Activated naive CD4-positive, alpha-beta T cell treated with anti-CD3 and anti-CD28 coated beads for 36 hours (primary cell): ENCODE measurements at places on chromosomes 2 and 18.

DNA sequence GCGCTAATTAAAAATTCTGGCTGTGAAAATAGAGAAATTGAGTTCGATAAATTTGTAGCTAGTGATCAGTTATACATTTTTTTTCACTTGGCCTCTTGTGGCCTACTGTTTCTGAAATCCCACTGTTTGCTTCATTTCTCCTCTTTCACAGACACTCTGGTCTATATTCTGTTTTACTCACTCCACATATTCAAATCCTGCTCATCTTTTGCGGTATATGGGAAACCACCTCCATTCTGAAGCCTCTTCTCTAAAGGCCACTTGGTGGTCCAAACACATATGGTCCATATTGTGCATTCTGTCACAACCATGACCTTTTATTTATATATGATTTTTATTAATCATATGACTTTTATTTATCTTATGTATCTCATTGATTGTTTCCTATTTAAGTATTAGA, 67.0 kb downstream of the MYO1B start:
- no peaks in the 10 kb centered on the region for H3K36me3 ChIP-seq
- H3K4me1 ChIP-seq: no peaks in the 10 kb centered on the region
- no peaks in the 10 kb centered on the region for H3K27me3 ChIP-seq
- no peak overlapping the region for H3K27ac ChIP-seq
- no peak for DNase-seq
- no peak overlapping the region for H3K4me3 ChIP-seq

GRCh38 chr2:58900246-58901027, 659.3 kb upstream of the FANCL start:
- H3K36me3 ChIP-seq: no peaks in the 10 kb centered on the region
- DNase-seq: no peak
- H3K4me3 ChIP-seq: no peak overlapping the region
- H3K27me3 ChIP-seq: peaks cover 19% of the 10 kb centered on the region
- no peaks in the 10 kb centered on the region for H3K4me1 ChIP-seq

DNA sequence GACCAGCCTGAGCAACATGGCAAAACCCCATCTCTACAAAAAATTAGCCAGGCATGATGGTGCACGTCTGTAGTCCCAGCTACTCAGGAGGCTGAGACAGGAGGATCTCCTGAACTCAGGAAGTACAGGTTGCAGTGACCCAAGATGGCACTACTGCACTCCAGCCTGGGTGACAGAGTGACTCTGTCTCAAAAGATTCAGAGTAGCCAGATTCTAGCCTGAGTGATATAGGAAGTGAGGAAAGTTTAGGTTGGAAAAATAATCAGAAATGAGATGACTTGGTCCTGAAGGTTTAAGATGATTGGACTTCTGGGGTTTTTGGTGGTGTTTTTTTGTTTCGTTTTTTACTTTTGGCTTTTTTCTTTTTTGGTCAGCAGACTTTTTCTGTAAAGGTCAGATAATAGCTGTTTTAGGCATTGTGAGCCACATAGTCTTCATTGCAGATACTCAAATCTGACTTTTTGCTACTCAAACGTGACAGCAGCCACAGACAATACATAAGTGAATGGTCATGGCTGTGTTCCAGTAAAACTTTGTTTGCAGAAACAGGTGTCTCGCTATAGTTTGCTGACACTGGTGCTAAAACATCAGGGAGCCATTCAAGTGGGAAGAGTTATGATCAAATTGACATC, 104.1 kb upstream of the UBXN4 start:
- DNase-seq: no peak
- peak overlapping the region; percentile 21 for H3K27ac ChIP-seq
- H3K27me3 ChIP-seq: no peaks in the 10 kb centered on the region
- peaks cover 15% of the 10 kb centered on the region for H3K36me3 ChIP-seq

GRCh38 chr2:191571163-191571769, 106.7 kb upstream of the NABP1 start:
- H3K4me3 ChIP-seq: peak overlapping the region; percentile 38
- H3K27me3 ChIP-seq: peaks cover 2% of the 10 kb centered on the region
- H3K27ac ChIP-seq: peak overlapping the region; percentile 89

GRCh38 chr2:35932276-35932963, 423.2 kb upstream of the CRIM1 start:
- peaks cover 15% of the 10 kb centered on the region for H3K27me3 ChIP-seq
- no peak for DNase-seq
- H3K27ac ChIP-seq: no peak overlapping the region
- no peak overlapping the region for H3K4me3 ChIP-seq
- no peaks in the 10 kb centered on the region for H3K4me1 ChIP-seq
